HT1080 (cell line): ENCODE measurements at places on chromosomes 1 and 21.

DNA sequence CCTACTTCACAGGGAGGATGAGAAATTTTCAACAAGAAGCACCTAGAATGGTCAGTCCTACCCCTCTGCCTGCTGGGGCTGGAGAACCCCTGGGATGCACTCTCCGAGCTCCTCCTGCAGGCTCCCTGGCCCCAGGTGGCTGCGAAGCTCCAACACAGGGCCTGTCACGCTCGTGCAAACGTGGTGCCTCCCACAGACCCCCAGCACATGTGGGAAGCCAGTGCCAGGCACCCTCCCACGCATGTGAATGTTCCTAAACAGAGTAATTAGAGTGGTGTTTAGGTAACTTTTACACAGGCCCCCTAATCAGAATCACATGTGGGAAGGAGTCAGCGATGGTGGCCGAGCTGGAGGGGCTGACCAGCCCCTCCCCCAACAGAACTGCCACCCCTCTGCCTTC lies 28.4 kb downstream of the GLIS1 start:
- DNase-seq: no peak

- no peak for DNase-seq
Observed at GRCh38 chr1:180542838-180543145, 16.0 kb upstream of the OVAAL start.

- no peak for DNase-seq
Observed at GRCh38 chr1:230375147-230375546, 51.0 kb downstream of the PGBD5 start.

- DNase-seq: no peak
Observed at GRCh38 chr1:81841795-81842194, 41.1 kb downstream of the ADGRL2 start.

DNA sequence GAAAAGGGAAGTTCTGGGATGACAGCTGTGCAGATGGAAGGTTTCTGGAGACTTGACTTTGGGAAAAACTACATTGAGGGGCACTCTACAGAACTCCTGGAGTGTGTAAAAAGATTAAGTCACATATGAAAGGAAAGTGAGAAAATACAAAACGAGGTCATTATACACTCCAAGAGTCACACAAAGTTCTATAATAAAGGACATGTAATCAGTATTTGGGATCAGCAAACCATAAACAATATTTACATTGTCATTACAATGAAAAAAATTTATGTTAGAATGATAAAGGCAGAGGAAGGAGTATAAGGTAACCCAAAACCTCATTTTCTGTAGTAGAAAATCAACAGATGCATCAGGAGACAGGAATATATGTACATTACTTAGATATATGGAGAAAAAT lies 22.8 kb downstream of the NUP133 start:
- no peak for DNase-seq

DNA sequence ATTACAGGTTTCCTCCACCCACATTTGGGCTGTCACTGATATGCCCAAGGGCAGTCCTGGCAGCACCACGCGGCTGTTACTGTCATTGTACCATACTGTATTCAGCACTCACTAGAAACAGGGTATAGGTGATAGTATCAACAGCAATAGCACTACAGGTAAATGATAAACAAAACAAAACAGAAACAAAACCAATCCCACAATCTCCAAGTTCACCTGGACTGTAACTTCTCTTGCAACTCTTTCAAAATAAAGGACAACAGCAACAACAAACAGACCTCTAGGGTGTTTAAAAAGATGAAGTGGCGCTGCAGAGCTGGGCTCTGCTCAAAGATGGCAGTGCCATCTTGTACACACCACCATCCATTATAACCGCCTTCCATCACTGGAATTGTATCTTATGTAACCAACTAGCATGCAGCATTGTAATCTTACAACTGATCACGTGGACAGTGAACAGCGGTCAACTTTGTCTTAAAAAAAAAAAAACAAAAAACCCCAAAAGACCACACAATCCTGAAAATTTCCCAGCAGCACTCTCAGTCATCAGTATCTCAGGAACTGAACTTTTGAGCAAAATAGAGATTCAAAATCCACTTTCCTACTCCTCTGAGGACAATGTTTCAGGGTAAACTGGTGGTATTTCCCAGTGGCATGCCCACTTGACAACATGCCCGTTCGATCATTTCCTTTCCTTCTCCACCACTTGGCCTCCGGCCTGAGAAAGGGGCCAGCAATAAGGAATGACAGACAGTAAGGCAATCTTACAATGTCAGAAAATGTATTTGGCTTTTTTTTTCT lies 3.8 kb downstream of the IRF2BP2 start:
- peak; percentile 70 for DNase-seq

DNA sequence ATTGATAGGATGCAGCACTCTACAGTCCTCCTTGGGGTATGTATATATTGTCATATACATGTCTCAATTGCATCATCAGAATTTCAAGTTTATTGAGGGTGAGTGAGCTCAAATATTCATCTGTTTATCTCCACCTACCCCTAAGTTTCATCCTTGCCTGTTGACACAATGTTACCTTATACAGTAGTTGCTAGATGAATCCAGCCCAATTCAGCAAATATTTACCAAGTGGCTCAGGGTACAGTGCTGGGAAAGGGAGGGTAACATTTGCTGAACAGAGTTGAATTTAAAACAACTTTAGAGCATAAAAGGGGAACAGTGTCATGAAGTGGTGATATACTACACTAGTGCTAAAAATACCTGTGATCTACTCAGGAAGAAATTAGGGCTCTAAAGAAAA lies 14.4 kb downstream of the ELAVL4 start:
- no peak for DNase-seq

DNA sequence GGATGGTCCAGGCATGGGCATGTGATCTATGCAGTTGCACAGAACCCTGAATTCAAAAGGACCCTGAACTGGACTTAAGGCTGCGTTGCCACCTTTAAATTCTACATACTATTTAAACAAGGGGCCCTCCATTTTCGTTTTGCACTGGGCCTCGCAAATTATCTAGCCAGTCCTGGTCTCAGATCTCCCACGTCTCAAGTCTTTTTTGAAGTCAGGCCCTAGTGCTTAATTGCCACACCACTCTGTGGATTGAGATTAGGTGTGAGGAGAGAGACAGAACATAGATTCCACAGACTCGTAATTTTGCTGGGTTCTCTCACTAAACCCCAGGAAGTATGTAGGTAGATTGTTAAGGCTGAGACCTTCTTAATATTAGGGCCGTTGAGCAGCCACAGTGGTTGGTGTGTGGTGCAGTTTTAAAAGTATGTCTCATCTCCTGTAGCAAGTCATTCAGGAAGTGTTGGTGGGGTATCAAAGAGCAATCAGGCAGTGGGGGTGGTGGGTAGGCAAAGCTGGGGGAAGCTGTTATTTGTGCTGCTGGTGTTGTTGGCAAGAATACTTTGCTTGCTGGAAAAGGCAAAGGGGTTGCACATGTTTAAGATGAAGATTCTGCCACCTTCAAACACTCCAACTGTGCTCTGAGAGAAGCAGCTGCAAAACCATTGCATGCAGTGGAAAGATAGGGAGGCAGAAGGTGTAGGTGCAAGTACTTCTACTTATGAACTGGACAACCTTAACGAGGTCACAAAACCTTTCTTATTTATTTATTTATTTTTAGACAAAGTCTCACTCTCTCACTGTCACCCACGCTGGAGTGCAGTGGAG lies 11.2 kb downstream of the CD84 start:
- DNase-seq: peak; percentile 42

DNA sequence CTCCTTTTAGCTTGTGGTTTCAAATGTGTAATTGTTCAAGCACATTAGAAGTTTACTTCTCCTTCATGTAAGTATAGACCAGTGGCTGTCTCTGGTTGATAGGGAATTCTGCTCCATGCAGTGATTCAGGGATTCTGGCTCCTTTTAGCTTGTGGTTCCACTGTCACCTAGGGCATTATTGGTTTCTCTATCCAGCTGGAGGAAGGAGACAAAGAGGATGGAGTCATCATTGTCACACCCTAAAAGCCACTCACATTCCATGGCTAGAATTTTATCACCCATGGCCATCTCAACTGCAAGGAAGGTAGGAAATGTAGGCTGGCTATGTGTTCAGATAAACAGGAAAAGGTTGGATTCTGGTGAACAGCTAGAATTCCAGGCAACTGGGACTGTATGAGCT lies 131.2 kb downstream of the URB2 start:
- no peak for DNase-seq

GRCh38 chr1:160576390-160576789 lies 2.9 kb downstream of the CD84 start:
- no peak for DNase-seq

GRCh38 chr1:67522001-67522441 lies 91.8 kb upstream of the SERBP1 start:
- no peak for DNase-seq

DNA sequence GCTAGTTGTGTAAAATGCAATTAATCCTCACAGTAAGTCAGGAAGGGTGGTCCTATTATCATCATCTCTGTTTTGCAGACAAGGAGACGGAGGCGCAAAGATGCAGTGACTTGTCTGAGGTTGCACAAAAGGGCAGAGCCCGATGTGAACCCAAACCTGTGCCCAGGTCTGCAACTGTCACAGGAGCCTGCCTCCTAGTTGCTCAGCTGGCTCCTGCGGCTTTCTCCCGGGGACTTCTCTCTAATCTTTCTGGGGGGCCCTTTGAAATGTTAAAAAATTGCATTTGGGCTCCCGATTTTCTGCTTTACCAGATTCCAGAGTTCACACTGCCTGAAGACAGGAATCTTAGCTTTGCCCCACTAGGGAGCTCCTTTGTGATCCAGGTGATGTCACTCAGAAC lies 9.4 kb downstream of the CNR2 start:
- DNase-seq: no peak

- DNase-seq: no peak
Observed at GRCh38 chr1:33078030-33078591, 2.8 kb upstream of the AZIN2 start.
